Activated T-helper 1 cell treated with anti-CD3 and anti-CD28 coated beads, Interleukin-12 subunit alpha, Interleukin-12 subunit beta, Interleukin-2, Interleukin-4 antibody, amounts not matched to agents 30 ng/mL and 10 ng/mL and 1 ng/mL, durations not matched to agents 14 hours and 24 hours and 36 hours (primary cell): ENCODE measurements at places on chromosomes 12 and 14. TPM values are rescaled to one million over a fixed set of nuclear protein-coding genes. Genes with fewer than 3 reads are reported as not detected.

Gene NDRG2
- total RNA-seq = 1.5 and 1.6 TPM in 2 replicates

Gene GARIN6
- total RNA-seq = not detected in 2 replicates

Gene FAM186B
- 0.29 and 0.62 TPM in 2 replicates for total RNA-seq

Gene HOXC6
- not detected in 2 replicates for total RNA-seq

Gene ABCC9
- total RNA-seq = not detected in 2 replicates

Gene KCTD10
- total RNA-seq = 48.3 and 51.2 TPM in 2 replicates

Gene KRT78
- not detected in 2 replicates for total RNA-seq

Gene ANO4
- not detected in 2 replicates for total RNA-seq

GRCh38 chr12:46168426-46168825 is 100.4 kb downstream of the SLC38A1 start:
- DNase-seq = no peak

DNA sequence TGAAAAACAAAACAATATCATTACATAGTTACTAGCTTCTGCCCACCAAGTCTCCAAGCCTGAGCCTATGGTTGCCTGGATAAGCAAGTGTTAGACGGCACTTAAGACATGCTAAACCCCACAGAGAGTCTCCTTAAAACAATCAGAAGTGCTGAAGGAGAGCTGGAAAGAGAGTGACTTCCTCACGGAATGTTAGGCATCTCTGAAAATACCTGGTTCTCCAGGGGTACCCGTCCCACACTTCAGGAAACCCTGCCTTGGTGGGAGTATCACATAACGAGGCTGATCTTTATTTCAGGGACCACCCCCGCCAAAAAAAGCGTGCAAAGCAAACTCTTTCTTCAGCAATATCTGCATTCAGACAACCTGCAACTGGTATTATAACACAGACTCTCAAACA is 18.3 kb downstream of the LHX5 start:
- no peak for DNase-seq

DNA sequence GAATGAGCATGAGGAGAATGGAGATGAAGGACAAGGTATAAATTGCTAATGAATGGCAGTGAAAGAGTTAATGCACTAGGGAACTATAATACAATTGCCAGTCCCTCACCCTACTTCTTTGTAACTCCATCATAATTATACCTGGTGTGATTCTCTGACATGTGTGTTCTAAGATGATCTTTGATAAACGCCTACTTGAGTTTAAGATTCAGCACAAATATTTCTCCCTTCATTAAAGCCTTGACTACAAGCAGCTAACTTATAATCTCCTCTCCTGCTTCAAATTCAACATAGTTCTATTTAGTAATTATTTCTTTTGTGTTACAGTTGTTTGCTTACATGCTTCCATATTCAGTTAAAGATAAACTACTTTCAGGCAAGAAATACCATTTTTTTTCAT is 9.7 kb upstream of the CLEC2A start:
- no peak for DNase-seq

DNA sequence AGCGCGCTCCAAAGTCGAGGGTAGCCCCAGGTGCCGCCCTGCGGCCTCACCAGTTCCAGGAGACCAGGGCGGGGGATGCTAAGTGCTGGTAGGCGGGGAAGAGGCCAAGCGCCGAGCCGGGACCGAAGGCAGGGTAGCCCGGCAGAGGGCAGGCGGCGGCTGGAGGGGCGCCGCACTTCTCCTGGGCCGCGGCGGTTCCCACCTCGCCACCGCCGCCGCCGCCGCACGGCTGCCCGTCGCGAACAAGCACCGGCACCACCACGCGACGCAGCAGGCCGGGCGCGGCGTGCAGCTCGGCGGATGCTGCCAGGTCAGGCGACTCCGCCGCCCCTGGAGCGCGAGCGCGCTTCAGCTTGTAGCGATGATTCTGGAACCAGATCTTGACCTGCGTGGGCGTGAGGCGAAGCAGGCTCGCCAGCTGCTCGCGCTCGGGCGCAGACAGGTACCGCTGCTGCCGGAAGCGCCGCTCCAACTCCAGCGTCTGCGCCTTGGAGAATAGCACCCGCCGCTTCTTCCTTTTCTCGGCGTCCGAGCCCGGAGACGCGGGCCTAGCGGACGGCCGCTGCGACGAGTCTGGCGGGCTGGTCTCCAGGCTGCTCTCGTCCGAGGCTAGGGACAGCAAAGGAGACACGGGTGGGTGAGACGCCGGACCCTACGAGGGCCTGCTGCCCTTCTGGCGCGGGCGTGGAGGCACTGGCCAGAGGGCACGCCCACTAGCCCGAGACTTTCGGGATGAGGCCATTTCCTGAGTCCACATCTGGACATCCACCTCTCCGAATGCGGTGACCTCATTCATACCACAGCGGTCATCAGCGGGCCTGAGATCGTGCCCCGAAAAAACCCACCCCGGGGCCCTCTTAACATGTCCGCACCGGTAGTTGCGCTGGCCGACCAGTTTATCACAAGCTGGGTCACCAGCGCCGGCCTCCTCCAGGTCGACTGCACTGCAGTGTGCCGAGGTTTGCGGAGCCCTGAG is 1.3 kb downstream of the NKX2-8 start:
- DNase-seq = no peak

- DNase-seq = no peak
These were observed 184.2 kb upstream of the FOXN3 start for GRCh38 chr14:89600950-89601826.

- DNase-seq = no peak
These were observed 176.7 kb upstream of the SEL1L start for GRCh38 chr14:81710232-81710845.

DNA sequence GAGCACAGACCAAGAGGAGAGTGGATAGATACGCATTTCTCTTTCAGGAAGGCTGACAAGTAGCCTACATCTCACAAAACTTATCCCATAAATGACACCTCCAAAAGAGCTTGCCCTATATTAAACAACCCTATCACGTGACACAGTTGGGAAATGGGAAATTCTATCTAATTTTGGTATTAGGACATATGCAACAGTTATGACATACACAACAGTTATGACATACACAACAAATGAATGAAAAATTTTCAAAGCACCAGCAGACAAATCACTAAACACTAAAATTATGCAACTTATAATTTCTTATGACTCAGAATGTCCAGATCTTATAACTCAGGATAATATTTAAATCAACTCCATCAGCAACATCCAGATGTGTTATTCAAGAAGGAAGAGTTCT is 54.1 kb downstream of the DUSP16 start:
- no peak for DNase-seq

DNA sequence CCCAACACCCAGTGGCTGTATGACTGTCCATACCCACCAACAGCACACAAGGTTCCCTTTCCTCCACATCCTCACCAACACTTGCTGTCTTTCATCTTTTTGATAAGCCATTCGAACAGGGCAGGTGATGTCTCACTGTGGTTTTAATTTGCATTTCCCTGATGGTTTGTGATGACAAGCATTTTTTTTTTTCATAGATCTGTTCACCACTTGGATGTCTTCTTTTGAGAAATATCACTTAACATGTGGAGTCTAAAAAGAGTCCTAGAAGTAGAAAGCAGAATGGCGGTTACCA is 198.1 kb upstream of the DIO3 start:
- DNase-seq = no peak

- DNase-seq = no peak
These were observed 2.4 kb upstream of the KIF26A start for GRCh38 chr14:104135904-104136471.

DNA sequence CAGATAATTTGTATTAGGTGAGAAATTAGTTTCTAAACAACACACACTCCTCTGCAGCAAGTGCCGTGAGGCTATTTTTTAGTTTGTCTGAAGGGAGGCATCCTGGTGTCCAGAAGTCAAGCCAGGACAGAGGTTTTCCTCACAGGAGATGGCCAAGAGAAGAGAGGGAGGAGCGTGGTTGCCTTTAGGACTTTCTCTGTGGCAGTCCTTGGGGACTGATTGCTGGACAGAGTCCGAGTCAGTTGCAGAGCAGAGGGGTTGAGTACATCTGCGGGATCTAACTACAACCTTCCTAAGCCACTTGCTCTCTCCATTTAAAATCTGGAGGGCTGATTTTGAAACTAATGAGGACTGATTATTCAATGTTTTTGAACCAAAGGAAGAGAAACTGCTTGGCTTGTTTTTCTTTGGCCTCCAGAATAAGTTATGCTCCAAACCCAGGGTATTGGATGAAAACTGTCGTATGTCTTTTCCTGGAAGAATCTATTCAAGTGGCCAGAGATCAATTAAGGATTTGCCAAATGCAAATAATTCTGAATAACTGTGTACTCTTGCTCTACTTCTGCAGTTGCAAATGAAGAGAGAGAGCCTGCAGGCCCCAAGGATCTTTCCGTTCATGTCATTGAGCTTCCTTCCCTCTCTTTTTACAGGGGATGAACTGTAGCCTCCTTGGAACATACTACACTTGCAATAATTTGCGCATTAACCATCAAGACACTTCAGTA is 1.2 kb downstream of the SLCO1C1 start:
- no peak for DNase-seq

GRCh38 chr12:63397807-63398206 is 246.8 kb upstream of the AVPR1A start:
- DNase-seq = no peak

GRCh38 chr12:19220852-19221466 is 91.4 kb downstream of the PLEKHA5 start:
- DNase-seq = no peak

DNA sequence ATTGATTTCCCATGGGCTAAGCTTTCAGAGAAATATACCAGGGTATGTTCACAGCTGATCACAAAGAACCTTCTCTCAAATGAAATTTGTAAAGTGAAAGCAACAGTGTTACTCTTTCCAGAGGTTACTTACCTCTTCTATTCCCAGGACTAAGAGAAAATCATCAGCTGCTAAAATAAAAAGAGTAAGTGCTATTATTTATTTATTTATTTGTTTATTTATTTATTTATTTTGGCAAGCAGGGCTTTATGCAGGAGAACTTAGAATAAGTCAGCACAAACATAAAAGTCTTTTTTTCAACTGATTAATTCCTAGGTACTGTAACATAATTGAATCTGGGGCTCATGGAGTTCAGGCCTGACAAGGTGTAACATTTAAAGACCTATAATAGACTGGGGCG is 93.9 kb upstream of the SYT10 start:
- DNase-seq = no peak

GRCh38 chr12:108831309-108831991 is 25.9 kb downstream of the SSH1 start:
- DNase-seq = no peak

GRCh38 chr12:122876731-122877130 is 19.2 kb downstream of the VPS37B start:
- DNase-seq = no peak

GRCh38 chr14:45838597-45838996 is 585.6 kb upstream of the MIS18BP1 start:
- DNase-seq = no peak

GRCh38 chr12:53466640-53467039 is 14.7 kb downstream of the PCBP2 start:
- DNase-seq = no peak

DNA sequence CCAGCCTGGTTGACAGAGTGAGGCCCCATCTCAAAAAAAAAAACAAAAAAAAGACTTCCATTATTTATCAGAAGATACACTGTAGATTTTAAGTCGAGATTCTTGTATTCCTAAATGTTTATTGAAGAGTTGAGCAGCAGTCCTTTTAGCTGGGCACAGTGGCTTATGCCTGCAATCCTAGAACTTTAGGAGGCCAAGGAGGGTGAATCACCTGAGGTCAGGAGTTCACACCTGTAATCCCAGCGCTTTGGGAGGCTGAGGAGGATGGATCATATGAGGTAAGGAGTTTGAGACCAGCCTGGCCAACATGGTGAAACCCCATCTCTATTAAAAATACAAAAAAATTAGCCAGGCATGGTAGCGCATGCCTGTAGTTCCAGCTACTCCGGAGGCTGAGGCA is 57.6 kb downstream of the HEATR5A start:
- DNase-seq = no peak

- no peak for DNase-seq
These were observed 346.4 kb downstream of the ZFP36L1 start for GRCh38 chr14:68446243-68447040.

GRCh38 chr12:120882055-120882555 is 22.1 kb downstream of the SPPL3 start:
- DNase-seq = no peak

- DNase-seq = no peak
These were observed 388.1 kb downstream of the CCDC91 start for GRCh38 chr12:28578361-28578760.

DNA sequence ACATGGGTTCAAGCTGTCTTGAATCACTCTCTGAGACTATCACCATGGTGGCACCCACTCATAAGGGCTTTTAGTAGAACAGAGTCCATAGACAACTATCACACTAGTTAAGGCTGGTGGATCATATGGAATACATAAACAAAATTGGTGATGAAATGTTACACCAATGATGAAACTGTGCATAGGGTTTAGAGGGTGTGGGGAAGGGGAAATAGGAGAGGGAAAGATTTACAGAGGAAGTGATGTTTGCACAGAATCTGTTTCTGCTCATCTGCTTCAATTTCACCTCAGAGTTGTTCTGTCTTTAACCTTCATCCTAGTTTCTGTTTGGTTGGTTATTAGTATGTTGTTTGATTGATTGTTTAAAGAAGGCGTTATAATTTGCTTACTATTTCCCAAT is 2.4 kb upstream of the RXYLT1 start:
- DNase-seq = no peak

- no peak for DNase-seq
These were observed 84.0 kb downstream of the LRRC9 start for GRCh38 chr14:60003991-60004390.

DNA sequence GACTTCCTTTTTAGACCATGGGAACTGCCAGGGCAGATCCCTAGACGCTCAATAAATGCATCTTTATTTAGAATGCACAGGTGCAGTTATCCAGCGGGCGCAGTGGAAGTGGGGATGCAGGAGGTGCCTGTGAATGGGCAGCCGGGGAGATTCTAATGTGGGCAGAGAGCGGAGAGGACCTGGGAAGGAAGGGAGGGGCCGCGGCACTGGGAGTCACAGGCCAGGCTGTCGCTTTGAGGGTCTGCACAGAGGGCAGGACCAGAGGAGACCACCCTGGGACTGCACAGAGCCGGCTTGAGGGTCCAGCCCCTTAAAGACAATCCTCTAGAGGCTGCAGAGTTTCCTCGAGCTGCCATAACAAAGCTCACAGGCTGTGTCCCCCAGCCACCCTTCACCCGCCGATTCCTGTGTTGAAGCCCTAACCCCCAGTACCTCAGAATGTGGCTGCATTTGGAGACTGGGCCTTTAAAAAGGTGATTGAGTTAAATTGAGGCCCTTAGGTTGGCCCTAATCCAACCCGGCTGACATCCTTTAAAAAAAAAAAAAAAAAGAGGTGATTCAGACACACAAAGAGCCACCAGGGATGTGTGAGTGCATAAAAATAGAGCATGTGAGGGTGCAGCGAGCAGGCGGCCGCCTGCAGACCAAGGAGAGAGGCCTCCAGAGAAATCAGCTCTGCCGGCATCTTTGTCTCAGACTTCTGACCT is 44.4 kb upstream of the PPP2R5C start:
- no peak for DNase-seq

GRCh38 chr14:50785457-50786063 is 45.4 kb downstream of the NIN start:
- no peak for DNase-seq
